ENCODE measurements at places on chromosomes 1 and 21. TPM values are rescaled to one million over a fixed set of nuclear protein-coding genes. Genes with fewer than 3 reads are reported as not detected.

DNA sequence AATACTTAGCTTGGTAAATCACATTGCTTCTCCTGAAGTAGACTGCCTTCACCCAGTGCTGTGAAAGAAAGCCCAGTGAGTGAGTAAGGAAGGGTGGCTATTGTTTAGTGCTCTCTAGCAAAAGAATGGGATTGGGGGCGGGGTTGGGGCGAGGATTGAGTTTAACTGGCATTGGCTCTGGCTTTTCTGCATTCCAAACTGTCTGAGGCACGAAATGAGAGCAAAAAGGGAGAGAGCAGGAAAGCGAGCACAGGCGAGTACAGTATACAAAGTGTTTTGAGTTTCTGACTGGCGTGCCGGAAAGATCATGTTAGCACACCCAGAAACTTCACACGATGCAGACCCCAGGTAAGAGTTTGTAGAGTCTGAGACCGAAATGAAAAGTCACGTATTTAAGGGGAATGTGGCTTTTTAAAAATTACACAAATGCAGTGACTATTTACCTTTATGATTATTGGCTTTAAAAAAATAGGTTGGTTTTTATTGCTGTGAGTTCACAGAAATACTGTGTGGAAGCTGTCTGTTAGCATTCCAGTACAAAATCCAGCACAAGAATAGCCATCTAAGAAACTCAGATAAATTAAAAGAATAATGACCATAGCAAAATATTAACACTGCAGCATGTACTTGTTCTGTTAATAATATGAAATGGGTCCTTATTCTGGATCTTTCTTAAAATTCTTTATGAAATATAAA lies 155.4 kb downstream of the CLEC20A start:
- peak; percentile 86 for DNase-seq

GRCh38 chr1:172753964-172754363 lies 95.1 kb downstream of the FASLG start:
- DNase-seq: no peak

The NEXN gene
- 22.9 TPM for total RNA-seq

GRCh38 chr1:205629751-205630150 lies 2.1 kb downstream of the ELK4 start:
- no peak for DNase-seq

GRCh38 chr1:44454704-44455103 lies 49.6 kb downstream of the RNF220 start:
- DNase-seq: no peak

The AADACL3 gene
- not detected for total RNA-seq

- DNase-seq: no peak
These were observed 197.6 kb upstream of the TMEM51 start for GRCh38 chr1:14955976-14956375.

DNA sequence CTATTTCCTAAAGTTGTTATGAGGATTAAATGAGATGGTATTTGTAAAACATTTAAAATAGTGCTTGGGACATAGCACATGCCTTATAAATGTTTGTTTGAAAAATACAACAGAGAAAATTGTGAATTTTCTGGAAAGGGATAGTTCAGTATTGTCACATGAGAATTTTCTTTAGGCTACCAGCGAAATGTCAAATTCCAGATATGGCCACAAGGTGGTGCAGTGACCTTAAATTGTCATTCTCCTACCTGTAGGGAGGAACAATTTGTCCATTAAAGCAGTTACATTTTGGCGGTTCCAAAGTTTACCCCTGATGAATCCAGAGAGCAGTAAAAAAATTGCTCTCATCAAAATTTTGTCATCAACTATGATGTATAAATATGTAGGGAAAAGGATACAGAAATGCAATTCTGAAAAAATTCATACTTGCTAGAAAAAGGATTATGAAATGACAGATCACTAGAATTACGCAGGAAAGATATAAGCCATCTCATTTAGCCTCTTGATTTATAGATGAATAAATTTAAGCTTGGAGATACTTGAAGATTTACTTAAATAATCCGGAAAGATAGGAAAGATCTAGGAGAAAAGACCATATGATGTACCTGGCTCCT lies 50.2 kb upstream of the TSHB start:
- peak; percentile 67 for DNase-seq

The CASZ1 gene
- 76.8 TPM for total RNA-seq
